NCI-H2171 (cell line): ENCODE measurements at places on chromosomes 3 and 15.

DNA sequence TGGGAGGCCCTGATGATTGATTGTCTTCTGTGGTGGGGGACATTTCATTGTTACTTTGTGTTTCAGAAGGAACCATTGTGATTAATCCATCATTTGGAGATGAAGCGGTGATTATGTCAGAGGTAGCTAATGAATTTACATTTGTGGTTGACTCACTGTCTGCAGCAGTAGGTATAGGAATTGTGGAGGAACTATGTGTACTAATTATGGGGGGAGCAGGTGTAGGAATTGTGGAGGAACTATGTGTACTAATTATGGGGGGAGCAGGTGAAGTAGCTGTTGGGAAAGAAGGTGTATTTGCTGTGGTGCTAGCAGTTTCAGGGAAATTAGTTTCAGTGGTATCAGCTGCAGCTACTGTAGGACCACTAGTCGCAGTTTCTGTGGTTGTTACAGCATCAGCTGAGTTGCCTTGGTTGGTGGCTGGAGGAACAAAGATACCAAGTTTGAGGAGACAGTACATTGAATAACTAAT is 6.9 kb downstream of the MUC13 start:
- DNase-seq = no peak

GRCh38 chr15:85474700-85475316 is 94.4 kb downstream of the AKAP13 start:
- DNase-seq = no peak

DNA sequence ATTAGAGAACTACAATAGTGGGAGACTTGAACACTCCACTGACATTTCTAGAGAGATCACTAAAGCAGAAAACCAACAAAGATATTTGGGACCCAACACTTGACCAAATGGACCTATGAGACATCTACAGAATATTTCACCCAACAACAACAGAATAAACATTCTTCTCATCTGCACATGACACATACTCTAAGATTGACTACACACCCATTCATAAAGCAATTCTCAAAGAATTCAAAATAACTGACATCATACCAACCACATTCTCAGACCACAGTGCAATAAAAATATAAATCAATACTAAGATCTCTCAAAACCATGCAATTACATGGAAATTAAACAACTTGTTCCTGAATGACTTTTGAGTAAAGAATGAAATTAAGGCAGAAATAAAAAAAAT is 473.7 kb downstream of the LPP start:
- no peak for DNase-seq

DNA sequence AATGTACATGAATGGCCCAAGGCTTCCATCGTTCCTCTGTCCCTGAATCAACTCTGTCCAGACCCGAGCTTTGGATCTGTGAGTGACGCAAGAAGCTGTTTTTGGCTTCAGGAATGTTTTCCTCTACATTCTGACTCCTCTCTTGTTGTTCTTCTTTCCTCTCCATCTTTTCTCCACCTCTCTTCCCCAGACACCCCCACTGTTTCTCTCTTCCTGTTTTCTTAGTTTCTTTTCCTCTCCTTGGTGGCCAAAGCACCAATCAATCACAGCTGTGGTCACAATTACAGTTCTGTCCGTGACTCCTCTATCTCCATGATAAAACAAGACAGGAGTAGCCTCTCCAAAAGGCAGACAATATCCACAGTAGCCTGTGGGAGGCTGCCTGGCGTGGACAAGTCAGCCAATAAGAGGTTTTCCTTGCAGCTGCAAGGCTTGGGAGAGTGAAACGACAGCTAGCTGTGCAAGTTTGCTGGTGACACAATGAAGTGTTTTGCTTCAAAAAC is 4.9 kb upstream of the TMEM212 start:
- DNase-seq = no peak

DNA sequence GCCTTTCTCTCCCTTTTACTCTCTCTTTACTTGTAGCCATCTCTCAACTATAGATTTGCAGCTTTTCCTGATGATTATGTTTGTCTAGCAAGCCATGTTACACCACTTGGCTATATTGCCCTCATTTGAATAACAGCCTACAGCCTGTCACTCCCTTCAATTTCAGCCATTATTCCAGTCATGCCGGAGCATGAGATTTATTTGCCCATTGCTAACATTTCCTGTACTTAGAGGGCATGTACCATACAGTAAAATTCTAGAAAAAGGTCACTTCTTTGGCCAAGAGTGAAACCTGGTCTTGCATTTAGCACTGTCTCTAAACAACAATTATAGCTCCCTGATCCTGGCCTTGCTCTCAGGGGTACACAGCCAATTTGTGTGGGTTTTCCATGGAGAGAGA is 221.7 kb upstream of the TMC3 start:
- DNase-seq = no peak

DNA sequence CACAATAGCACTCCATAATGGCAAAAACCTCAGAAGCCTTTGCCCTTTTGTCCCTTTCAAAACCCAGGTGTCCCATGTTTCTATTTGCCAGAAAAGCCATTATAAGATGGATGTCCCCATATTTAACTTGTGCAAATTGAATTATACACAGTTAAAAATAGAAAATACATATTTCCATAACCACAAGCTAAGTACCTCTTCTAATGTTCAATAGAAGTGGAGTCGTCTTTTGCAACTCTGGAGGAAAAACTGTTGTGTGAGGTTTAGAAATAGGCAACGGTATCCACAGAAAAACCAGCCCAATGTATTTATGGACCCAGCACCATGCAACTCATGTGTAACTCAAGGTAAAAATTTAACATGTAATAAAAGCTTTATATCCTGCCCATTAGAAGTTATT is 83.6 kb upstream of the STRIT1 start:
- DNase-seq = no peak

DNA sequence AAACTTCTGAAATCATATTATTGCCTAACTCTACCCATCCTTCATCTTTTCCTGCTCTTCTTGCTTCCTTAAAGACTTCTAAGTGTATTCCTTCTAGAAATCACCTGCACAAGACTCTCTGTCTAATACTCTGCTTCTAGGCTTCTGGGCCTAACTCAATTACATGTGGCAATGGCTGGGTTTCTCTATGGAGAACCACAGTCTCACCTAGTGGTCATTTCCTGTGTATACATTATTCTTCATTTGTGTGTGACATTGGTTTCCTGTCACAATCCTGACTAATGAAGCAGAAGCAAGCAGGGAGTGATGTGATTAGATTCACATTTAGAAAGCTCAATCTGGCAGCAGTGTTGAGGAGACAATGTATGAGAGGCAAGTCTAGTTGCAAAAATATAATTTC is 16.9 kb upstream of the CLDN1 start:
- DNase-seq = no peak

- DNase-seq = no peak
Observed at GRCh38 chr15:74795966-74796625, 14.2 kb downstream of the CSK start.

- DNase-seq = peak; percentile 95
Observed at GRCh38 chr15:63065262-63066221, 23.0 kb downstream of the TPM1 start.

GRCh38 chr3:9028134-9028533 is 64.9 kb upstream of the RAD18 start:
- DNase-seq = peak; percentile 11

DNA sequence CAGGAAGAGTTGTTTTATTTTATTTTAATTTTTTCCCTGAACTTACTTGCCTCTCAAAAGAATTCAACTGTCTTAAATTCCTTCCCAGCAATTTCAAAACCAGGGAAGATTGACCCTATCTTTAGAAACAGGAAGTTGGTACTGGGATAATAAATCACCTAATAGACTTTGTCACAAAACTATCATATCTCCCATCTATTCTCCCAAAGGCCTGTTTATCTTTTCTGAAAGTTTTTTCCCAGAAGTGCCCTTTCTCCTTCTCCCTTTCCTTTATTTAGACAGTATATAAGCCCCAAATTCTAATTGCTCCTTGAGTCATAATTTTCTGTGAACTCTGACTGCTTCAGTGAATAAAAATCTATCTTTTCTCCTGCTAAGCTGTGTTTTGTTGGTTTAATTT is 2.9 kb upstream of the RNF7 start:
- DNase-seq = no peak

DNA sequence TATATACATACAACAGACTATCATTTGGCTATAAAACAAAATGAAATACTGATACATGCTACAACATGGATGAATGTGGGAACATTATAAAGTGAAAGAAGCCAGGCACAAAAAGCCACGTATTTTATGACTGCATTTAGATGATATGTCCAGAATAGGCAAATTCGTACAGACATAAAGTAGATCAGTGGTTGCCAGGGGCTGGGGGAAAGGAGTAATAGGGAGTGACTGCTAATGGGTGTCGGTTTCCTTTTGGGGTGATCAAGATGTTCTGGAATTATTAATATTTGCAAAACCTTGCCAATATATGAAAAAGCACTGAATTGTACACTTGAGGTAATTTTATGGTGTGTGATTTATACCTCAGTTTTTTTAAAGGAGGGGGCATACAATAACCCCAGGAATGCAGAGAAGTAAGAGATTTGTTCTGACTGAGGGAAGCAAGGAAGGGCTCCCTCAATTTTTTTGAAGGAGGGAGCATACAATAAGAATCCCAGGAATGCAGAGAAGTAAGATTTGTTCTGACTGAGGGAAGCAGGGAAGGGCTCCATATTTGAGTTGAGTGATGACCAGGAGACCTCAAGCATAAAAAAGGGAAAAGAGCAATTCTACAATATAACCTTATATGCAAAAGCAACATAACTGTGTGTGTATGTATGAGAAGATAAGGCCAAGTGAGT is 6.2 kb downstream of the PSMD6 start:
- no peak for DNase-seq

GRCh38 chr3:17894434-17895060 is 152.1 kb upstream of the TBC1D5 start:
- DNase-seq = no peak

- peak; percentile 48 for DNase-seq
Observed at GRCh38 chr3:182212479-182213076, 500.9 kb downstream of the SOX2 start.

DNA sequence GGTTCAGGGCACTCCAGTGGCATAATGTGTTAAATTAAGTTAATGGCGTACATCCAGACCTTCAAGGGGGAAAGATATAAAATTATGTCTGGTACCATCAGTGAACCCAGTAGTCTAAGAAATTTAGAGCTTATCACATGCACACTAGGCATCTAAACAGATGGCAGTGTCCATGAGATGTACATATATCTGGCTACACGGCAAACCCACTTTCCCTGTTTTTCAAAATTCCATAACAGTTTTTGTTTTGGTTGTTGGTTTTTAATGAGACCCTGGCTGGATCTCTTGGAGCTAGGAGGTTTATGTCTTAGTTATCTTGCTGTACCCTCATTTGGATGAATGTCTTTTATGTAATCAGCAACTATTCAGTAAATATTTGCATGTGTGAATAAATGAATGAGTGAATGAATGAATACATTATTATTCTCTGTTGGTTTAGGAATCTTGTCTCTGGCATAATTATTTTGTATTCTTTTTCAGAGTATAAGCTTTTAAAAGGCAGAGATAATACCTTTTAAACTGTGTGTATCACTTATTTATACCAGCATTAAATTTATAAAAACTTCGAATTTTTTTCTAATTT is 3.1 kb upstream of the UTS2B start:
- DNase-seq = no peak

- DNase-seq = no peak
Observed at GRCh38 chr3:141434255-141434654, 52.6 kb upstream of the RASA2 start.

DNA sequence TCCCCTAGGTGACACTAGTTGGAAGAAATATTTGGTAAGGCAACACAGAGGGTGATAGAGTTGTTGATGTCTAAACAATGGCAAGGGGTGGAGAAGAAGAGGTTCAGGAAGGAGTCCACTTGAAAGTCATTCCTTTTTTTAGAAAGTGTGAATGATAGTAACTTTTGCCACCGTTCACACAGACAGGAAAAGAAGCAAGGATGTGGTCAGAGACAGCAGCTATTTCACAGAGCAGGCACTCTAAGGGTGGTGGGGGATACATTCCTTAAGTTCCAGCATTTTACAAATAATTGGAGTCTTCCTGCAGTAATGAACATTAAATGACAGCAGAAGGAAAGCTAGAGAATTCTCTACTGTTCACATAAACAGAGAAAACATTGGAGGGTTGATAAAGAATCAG is 75.4 kb upstream of the ZNF385D start:
- DNase-seq = no peak

- peak; percentile 23 for DNase-seq
Observed at GRCh38 chr15:41897363-41897799, 3.5 kb upstream of the SPTBN5 start.

DNA sequence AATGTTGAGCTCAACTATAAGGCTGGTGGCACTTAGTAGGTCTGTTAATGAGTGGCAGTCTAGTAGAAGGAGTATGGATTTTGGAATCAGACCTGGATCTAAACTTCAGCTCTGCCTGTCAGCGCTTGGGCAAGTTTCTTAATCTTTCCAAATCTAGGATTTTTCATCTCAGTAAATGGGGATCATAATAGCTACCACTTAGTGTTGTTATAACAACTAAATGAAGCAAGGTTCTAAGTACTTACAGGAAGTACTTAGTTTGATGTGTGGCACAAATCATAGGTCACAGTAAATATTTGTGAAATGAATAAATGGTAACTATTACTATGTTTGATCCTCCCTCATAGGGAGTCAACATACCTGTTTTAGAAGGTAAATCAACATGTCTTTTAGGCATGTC is 31.4 kb downstream of the SLC49A4 start:
- DNase-seq = no peak

GRCh38 chr3:53346922-53347260 is 452 bp downstream of the DCP1A start:
- no peak for DNase-seq

DNA sequence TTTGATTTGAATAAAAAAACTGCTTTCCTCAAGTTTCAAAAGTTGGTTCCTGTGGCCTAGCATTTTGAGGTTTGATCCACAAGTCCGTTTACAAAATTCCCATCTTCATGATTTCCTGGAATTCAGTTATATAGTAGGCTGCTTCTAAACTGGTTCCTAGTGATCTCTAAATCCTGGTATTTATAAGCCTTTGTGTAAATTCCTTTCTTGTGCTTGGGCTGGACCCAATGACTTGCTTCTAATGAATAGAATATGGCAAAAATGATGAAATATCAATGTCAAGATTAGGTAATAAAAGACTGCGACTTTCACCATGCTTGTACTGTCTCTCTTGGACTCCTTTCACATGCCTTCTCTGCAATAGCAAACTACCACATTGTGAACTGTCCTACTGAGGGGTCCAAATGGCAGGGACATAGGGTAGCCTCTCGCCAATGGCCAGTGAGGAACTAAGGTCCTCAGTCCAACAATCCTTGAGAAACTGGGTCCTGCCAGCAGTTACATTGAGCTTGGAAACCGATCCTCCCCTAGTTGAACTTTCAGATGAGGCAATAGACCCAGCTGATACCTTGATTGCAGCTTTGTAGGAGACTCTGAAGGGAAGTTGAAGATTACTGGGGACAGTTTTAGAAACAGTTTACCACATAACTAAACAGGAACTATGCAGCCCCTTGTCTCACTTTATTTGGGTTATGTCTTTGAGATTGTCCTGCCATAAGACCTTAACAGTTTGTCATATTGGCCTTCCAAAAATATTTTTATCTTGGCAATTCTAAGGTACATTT is 303.9 kb upstream of the TBC1D5 start:
- DNase-seq = no peak

- DNase-seq = no peak
Observed at GRCh38 chr3:150540991-150541390, 5.3 kb downstream of the SERP1 start.
